ENCODE measurements at places on chromosomes 2 and 18. TPM values are rescaled to one million over a fixed set of nuclear protein-coding genes. Genes with fewer than 3 reads are reported as not detected.

DNA sequence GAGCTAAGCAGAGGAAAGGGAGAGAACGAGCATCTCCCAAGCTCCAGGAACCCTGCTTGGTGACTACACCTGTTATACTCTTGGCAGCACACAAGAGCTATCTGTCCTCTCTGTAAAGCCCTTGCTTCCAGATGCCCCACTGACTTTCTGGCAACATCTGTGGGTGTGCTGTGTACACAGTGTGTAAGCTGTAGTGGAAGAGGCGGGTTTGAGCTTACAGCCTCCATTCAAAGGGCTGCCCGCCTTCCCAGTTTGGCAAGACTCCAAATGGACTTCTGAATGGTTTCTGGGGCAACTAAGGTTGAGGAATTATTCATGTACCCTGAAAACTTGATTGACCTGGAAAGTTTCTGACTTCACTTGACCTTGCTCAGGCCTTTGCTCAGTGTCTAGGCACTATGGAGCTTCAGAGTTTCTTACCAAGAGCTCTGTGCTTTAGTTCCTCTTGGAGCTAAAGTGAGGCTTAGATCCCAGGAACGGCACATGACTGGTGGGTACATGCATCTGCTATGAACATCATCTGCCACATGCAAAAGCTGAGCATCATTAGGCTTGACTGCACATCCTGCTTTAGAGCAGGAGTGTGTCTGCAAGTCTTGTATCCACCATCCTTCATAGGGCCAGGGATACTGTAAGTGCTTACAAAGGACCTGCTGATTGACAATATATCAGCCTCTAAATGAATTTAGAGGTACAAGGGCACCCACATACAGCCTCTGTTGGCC is 290.9 kb upstream of the SIX2 start:
- no peak overlapping the region for H3K4me3 ChIP-seq
- peaks cover 7% of the 10 kb centered on the region for H3K27me3 ChIP-seq
- peak; percentile 42 for DNase-seq
- H3K27ac ChIP-seq, result no peak overlapping the region
- H3K4me1 ChIP-seq, result peaks cover 40% of the 10 kb centered on the region

Gene LRPPRC
- total RNA-seq, result 53.9 TPM

DNA sequence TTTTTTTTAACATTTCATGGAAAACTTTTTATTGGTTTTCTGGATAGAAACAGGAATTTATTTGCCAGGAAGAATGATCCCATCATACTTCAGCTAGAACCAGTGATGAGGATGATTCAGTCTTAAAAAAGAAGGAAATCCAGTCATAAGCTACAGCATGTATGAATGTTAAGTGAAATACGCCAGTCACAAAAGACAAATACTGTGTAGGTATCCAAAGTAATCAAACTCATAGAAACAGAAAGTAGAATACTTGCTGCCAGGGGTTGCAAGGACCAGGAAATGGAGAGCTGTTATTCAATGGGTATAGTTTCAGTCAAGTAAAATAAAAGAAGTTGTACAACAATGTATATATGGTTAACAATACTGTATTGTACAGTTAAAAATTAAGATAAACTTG is 21.3 kb downstream of the PSME4 start:
- no peak for DNase-seq
- H3K27ac ChIP-seq, result no peak overlapping the region
- H3K27me3 ChIP-seq, result no peaks in the 10 kb centered on the region
- H3K4me3 ChIP-seq, result no peak overlapping the region
- H3K4me1 ChIP-seq, result no peaks in the 10 kb centered on the region

Gene SPP2
- not detected for total RNA-seq

- H3K4me1 ChIP-seq, result no peaks in the 10 kb centered on the region
- H3K36me3 ChIP-seq, result no peaks in the 10 kb centered on the region
- no peak for DNase-seq
- H3K27me3 ChIP-seq, result no peaks in the 10 kb centered on the region
Observed at GRCh38 chr2:173307293-173307692, 47.4 kb upstream of the CDCA7 start.

Data from muscle of leg (tissue), 16 donors.